Left ventricle myocardium superior (tissue), 1 donor: ENCODE measurements at places on chromosomes 7 and 10. TPM values are rescaled to one million over a fixed set of nuclear protein-coding genes. Genes with fewer than 3 reads are reported as not detected.

AOC1 gene
- total RNA-seq: 0.17 TPM

ZNF467 gene
- 7.8 TPM for total RNA-seq

CASP2 gene
- 12.6 TPM for total RNA-seq

PLAC9 gene
- 23.2 TPM for total RNA-seq

NKX1-2 gene
- total RNA-seq: not detected

CPVL gene
- 72.6 TPM for total RNA-seq

FAM241B gene
- total RNA-seq: 2.8 TPM

PDCD11 gene
- 12.1 TPM for total RNA-seq

PNLIPRP1 gene
- total RNA-seq: not detected

PRKCQ gene
- 0.12 TPM for total RNA-seq

ECHDC3 gene
- 94.6 TPM for total RNA-seq

GIMAP4 gene
- total RNA-seq: 40.2 TPM

AKR1D1 gene
- total RNA-seq: not detected

INMT gene
- 50.2 TPM for total RNA-seq

IKZF1 gene
- 3.7 TPM for total RNA-seq

TEX47 gene
- not detected for total RNA-seq

MOGAT3 gene
- not detected for total RNA-seq
